ENCODE measurements at places on chromosomes 16 and 17.
A peak's percentile ranks its signal among the peaks of the same experiment; 100 is the strongest.

GRCh38 chr17:39651923-39652586, 13.1 kb upstream of the TCAP start:
- no peak for DNase-seq

DNA sequence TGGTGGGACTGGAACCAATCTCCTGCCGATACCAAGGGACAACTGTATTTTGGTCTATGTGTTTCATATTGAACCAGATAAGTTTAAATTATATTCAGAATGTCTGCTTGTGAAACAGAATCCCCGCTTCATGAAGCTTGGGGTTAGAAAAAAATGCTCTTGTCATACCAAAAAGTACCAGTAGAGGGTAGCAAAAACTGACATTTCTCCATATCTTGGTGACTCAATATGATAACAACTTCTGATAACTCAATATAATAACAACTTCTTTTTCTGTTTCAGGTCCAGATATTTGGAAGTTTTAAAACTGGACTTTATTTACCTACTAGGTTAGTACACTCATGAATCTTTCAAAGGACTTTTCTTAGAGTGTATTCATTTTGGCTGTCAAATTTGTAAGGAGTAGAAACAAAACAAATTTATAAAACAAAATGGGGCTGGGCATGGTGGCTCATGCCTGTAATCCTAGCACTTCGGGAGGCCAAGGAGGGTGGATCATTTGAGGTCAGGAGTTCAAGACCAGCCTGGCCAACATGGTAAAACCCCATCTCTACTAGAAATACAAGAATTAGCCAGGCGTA, 52.3 kb upstream of the ADCY7 start:
- DNase-seq = no peak

- DNase-seq = no peak
Measured at GRCh38 chr16:50195276-50195675, 42.2 kb downstream of the TENT4B start.

DNA sequence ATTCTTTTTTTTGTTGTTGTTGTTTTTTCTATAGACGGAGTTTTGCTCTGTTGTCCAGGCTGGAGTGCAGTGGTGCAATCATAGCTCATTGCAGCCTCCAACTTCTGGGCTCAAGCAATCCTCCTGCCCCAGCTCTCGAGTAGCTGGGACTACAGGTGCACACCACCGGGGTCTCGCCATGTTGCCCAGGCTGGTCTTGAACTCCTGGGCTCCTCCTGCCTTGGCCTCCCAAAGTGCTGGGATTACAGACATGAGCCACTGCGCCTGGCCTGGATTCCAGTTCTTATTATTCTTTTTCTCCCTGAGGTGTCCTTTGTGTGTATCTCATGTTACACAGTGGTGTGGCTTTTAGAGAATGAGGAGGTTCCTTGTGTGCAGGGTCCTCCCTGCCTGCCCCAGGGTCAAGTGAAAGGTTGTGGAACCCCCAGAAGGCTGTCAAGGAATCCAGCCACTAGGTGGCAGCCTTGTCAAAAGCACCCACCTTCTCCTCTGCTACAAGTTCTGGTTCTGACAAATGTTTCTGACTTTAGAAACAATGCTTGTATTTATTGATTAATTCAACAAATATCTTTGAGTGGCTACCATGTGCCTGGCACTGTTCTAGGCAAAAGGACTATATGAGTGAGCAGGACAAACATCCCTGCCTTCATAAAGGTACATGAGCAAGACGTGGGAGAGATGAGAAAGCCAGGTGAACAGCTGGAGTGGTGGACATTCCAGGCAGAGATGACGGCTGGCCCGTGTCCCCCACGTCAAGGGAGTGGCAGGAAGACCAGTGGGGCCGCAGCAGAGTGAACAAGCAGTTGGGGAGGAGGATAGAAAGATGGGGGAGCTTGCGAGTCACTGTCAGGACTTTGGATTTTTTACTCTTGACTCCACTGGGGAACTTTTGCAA, 112.4 kb downstream of the SPECC1 start:
- DNase-seq = peak; percentile 48

GRCh38 chr17:80029258-80029974, 6.3 kb downstream of the TBC1D16 start:
- DNase-seq = no peak

DNA sequence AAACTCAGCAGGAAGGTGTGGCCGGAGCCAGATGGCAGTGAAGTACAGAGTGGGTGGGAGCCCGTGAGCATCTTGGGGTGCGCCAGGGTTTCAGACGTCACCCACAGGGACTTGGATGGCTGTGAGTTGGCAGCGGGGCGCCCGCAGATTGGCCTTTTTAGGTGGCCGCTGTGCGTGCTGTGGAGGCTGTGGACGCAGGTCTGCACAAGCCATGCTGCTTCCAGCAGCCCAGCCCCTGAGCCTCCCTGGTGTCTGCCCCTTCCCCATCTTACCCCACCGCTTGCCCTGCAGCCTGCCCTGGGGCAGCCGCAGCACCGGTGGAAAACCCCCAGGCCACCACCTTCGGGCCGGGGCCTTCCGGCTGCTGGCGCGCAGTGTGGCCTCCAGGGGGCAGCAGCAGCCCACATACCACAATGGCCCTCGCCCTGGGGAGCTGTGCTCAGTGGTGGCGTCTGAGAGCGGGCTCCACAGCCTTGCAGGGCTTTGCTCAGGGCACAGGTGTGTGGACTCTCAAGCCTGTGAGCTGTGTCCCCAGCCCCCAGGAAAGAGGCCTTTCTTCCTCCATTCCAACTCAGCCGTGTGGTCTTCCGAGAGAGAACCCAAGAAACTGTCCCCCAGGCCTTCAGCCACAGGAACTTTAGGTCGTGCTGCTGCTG, 11.8 kb downstream of the ENDOV start:
- peak; percentile 62 for DNase-seq

DNA sequence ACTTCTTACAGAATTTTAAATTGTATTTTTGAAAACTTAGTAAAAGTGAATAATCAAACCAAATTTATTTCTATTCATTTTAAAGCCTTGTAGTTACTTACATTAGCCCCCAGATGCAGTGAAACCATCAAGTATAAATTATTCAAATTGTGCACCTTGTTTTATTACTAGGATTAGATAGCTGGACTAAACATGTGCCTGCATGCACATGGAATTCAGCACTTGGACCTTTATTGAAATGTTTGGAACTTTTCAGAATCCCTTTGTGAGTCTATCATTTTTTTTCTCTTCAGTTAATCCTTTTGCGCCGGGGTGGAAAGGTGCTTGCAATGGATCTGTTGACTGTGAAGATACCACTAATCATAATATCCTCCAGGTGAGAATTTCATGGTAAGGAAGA, 4.7 kb downstream of the ZPBP2 start:
- no peak for DNase-seq

GRCh38 chr16:49918257-49918656, 62.3 kb upstream of the ZNF423 start:
- DNase-seq = no peak

Measured in stimulated activated CD8-positive, alpha-beta memory T cell treated with anti-CD3 and anti-CD28 coated beads, Interleukin-4, amount 100 ng/mL, for 1 hour (primary cell).